ENCODE measurements at places on chromosomes 11 and 22. TPM values are rescaled to one million over a fixed set of nuclear protein-coding genes. Genes with fewer than 3 reads are reported as not detected.

DNA sequence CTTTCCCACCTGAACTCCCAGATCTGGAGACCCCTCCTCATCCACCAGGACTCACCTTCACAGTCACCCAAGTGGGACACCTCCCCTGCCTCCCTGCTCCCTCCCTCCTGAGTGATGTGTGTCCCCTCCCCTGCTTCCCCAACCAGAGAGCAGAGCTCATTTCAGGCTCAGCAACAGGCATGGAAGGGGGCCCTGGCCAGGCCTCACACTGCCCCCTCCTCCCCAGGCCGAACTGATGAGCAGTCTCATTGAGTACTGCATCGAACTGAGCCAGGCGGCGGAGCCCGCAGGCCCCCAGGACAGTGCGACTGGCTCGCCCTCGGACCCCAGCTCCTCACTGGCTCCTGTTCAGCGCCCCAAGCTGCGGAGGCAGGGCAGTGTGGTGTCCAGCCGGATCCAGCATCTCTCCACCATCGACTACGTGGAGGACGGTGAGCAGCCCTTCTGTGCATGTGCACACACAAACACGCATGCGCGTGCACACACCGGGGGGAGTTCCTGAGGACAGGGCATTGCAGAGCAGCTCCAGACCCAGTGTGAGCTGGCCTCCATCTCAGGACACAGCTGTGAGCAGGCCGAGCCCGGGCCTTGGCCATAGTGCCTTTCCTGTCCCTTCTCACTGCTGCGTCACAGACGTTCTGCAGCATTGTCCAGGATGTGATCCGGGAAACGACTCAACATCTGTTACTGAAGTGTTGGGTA is 17.8 kb upstream of the NEAT1 start:
- DNase-seq = peak; percentile 31

Gene MUC2
- total RNA-seq = 0.57 TPM

DNA sequence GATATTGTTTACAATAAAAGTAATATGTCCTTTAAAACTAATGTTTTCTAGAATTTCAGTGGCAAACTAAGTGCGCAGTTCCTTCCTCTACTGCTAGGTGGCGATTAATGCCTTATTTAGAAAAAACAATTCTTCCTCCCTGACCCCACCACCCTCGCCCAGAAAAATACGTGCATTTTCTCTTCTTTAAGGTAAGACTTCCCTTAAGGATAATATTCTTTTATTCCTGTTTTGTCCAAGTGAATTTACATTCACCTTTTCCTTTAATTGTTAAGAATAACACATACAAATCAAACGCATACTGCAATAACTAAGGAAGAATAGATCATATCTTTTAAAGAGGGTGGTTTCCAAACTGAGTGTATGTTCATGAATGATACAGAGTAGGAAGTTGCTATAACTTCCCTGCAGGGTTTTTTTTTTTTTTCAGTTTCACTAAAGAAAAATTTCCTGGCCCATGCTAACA is 17.0 kb upstream of the PSMA1 start:
- no peak for DNase-seq

Gene OR2D2
- total RNA-seq = 0.28 TPM

DNA sequence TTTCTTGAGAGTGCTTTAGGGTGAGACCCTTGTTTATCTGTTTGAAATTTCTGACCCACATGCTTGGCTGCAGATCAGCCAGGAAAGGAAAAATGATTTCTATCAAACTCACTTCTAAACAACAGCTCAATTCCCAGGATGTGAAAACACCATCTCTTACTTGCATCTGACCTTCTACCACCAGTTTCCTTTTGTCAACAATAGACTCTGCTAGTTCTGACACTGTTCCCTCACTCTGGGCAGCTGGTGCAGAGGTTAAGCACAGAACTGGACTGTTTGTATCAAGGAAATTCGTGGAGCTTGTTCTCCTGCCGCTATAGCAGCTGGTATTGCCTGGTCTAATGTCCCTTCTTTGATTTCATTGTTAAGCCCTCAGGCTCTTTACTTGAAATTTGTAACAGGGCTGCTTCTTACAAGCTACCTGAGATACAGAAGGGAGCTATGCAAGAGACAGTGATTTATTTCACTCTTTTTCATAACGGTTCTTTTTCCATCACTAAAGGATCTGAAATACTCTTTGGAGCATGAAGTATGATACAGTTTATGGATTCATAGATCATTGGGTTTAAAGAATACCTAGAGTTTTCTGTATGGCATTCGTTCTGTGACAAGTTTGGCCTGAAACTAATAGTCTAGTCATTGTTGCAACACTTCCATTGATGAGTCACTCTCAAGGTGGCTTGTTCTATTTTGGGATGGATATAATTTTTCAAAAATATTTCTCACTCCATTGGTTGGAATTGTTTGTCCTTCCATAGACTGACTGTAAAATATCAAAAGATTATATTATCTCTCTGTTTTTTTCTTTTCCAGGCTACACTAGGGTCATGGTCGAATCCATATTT is 178.2 kb upstream of the ZC3H12C start:
- DNase-seq = no peak

Measured in pancreas (tissue), 10 donors.